ENCODE measurements at places on chromosomes 6 and 20.
A peak's percentile ranks its signal among the peaks of the same experiment; 100 is the strongest.

GRCh38 chr6:41327177-41327576 is 8.2 kb upstream of the NCR2 start:
- DNase-seq: no peak

- DNase-seq: no peak
Measured at GRCh38 chr6:106732376-106732940, 103.1 kb downstream of the QRSL1 start.

- no peak for DNase-seq
Measured at GRCh38 chr6:52328303-52328662, 33.7 kb upstream of the PAQR8 start.

DNA sequence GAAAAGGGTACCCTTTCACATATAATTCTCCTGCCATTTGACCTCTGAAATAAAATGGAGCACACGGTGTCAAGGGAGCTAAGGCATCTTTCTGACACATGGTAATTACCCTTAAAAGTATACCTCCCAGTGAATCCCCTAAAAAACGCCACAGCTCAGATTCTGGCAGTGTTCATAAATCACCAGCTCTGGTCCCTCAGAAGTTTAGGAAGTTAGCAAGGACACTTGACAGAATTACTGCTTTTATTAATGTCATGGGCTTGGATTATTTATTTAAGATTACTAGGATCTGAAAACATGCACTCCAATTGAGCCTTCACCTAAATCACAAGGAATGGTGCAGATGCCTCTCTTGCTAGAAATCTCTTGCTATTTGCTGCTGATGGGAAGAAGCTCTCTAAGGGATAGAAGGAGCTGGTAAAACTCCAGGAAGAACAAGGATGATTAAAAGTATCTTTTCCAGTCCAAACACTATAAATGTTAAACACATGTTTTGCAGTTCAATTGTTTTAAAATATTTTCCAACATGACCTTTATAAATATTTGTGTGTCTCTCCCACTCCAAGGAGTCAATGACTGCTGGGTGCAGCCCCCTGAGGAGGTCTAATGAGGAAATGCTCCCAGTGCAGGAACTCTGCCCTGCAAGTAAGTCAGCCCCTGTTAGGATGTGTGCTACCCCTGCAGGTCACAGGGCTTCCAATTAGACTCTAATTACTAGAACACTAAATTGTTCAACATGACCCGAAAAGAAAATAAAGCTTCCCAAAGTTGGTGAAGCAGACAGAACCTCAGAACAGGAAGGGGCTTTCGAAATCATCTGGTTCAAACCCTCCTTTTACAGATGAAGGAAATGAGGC is 230.3 kb downstream of the TFAP2A start:
- DNase-seq: no peak

DNA sequence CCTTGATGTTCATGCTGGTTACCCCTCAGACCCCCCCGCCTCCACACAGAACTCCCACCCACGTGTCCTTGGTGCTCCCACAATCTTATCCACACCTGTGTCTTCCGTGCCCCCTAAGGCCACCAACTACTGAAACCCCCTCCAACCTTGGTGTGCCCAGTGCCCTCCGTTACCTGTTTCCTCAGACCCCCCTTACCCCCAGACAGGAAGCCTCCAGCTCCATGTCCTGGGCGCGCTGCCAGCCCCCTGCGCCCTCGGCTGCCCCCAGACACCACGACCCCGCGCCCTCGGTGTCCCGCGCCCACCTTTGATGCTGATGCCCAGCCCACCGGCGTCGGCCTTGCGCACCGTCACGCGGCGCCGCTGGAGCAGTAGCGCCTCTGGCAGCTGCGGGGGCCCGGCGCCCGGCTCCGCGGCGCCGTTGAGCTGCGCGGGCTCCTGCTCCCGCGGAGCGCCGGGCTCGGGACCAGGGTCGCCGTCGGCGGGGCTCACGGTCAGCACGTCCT is 504 bp downstream of the SNTA1 start:
- DNase-seq: no peak

DNA sequence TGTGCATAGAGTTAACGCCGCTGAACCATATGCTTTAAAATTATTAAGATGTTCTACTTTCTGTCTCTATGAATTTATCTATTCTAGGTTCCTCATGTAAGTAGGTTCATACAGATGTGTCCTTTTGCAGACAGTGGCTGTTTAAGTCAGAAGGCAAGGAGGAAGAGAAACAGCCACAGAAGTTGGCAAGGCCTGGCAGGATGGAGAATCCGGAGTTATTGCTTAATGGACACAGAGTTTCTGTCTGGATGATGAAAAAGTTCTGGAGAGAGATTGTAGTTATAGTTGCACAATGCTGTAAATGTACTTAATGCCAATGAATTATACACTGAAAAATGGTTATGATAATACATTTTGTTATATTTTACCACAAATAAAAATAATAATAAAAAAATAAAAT is 283.6 kb upstream of the CNR1 start:
- DNase-seq: no peak

DNA sequence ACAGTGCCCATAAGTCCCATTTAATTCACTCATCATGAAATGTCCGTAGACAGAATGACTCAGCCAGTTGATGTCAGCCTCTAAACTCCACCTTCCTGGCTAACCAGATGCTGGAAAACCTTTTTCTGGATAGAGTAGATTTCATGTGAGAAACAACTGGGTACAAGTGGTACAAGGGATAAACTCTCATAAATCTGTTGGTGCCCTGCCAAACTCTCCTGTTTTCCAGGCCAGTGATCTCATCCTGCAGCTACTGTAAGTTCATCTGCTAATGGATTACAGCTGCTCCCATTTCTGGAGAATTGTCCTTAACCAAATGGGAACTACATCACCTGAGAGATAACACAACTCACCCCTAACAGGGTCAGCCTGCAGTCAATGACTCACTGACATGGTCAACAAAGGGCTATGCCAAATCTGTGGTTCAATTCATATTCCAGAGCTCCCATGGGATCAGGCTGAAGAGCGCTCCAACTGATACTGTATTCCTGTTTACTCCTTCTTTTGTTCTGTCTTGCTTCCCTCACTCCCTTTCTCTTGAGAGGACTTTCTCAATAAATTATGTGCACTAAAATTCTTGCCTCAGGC is 210.1 kb upstream of the HDDC2 start:
- no peak for DNase-seq

- no peak for DNase-seq
Measured at GRCh38 chr6:82040405-82041221, 206.9 kb downstream of the IBTK start.

GRCh38 chr20:51337126-51337805 is 205.3 kb downstream of the NFATC2 start:
- no peak for DNase-seq

GRCh38 chr6:5707281-5708045 is 299.3 kb downstream of the NRN1 start:
- no peak for DNase-seq

DNA sequence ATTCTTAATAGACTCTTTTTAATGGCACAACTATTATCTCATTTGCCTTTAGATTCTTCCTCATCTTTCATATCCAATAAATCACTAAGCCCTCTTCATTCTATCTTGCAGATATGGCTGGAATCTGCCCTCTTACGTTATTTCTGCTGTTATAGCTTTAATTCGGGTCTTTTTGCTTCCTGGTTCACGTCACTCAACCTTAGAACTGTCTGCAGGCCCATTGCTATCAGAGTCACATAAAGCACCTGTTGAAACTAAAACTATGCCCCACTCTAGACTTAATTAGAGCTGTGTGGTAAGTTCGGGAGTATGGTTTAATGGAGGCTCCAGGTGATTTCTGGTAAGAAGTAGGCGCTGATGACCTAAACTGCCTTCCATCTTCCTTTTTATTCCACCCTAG is 988 bp downstream of the QRSL1 start:
- no peak for DNase-seq

- DNase-seq: no peak
Measured at GRCh38 chr6:164000276-164000675, 585.8 kb downstream of the QKI start.

DNA sequence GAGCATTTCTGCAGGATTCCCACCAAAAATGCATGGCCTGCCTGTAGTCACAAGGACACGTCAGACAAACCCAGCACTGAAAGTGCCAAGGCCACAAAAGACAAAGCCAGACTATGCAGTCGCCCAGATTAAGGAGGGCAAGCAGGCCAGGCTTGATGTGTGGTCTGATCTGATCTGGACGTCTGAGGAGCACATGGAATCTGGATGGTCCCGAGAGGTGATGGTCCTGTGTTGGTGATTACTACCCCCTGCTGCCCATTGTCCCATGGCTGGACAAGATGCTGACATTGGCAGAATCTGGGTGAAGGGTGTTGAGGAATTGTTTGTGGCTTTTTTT is 17.1 kb downstream of the NPEPL1 start:
- no peak for DNase-seq

- DNase-seq: peak; percentile 38
Measured at GRCh38 chr6:154605178-154605881, 94.8 kb upstream of the CNKSR3 start.

- peak; percentile 2 for DNase-seq
Measured at GRCh38 chr6:20092071-20092566, 120.2 kb downstream of the MBOAT1 start.

DNA sequence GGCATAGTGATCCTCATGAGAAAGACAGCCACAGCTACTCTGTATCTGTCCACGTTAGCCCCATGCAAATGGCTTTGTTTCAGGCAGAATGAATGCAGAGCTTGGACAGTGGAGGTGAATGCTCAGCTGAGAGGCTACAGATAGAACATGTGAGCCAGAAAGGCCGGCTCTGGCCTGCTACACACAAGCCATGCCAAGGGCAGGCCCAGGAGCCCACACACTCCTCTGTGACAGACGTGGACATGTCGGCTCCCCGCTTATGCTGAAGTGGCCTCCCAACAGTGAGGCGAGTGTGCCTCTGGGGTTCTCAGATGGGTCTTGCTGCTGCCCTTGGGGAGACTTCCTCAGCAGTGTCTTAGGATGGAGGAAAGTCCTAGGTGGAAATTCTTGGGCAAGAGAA is 159.6 kb downstream of the SYNDIG1 start:
- no peak for DNase-seq

GRCh38 chr6:134166511-134167261 is 114.3 kb upstream of the SLC2A12 start:
- no peak for DNase-seq

DNA sequence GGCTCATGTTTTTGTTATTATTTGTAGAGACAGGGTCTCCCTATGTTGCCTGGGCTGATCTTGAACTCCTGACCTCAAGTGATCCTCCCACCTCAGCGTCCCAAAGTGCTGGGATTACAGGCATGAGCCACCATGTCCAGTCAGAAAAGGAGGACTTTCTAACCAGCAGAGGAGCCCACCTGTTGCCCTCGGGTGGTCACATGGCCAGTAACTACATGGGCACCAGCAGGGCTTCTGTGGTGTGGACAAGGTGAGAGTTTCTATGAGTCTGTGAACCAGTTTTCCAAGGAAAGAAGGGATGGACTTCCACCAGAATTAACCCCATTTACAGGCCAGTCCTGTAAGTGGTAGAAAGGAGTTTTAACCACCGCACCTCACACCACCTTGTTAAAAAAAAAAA is 125.4 kb downstream of the RIN2 start:
- no peak for DNase-seq

DNA sequence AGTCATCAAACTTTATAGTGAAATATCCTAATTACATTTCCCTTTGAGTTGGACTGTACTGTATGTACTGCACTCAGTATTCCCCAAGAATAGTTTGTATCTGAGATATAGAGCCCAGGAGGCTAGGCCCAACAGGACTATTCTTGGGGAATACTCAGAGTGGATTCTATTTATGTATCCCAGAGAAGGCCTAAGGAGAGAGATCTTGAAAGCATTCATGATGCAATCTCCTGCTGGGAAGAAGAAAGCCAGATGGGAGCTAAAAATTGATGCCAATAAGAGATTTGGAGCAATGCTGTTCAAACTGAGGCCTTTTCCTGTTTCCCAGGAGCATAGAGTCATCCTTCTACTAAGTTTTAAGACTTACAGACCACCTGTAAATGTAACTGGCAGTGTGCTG is 452.1 kb upstream of the PLCB4 start:
- DNase-seq: no peak

DNA sequence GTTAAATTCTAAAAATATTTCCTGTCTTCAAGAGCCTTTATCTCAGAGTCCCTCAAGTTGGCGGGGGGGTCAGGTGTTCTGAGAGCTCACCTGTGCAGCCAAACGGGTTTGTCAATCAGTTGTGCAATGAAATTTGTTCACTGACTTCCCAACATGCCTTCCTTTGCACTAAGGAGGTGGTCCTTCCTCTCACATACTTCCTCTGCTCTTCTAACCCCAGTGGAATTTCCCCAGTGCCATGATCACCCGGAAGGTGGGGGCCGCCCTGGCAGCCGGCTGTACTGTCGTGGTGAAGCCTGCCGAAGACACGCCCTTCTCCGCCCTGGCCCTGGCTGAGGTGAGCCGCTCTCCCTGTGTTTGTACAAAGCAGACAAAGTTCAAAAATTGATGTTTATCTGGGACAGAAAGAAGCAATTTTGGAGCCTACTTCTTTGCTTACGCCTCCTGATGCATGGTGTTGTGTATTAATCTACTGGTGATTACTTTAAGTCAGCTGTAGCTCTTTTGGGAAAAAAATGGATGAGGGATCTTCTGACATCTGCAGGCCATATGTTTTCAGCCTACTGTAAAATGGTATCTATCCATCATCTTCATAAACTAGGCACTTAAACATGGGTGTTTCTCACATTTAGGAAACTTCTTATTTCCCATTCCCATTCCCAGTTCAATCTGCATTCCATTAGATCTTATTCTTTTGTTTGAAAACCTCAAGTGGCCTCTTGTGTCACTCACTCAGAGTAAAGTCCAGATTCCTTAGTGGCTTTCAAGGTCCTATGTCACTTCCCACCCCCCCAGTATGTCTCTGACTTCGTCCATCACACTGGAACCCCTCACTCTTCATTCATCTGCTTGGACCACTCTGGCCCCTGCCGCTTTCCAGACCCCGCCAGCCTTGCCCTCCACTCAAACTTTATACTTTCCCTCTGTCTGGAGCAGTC is 10.1 kb downstream of the ALDH5A1 start:
- no peak for DNase-seq

DNA sequence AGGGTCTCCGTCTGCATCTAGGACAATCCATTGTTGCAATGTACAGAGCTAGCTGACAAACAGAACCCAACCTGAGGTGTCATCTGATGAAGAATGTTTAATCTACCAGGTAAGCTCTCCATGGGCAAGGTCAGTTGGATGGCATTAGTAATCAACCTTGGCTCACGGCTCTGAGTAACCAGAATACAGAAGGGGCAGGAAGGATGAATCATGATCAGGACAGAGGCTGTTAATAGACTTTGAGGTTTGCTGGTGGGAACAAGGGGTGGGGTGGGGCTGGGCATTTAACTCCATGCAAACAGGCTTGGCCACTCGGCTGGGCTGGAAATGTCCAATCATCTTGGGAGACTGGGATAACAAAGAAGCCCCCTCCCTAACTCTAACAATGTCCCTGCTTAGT is 77.1 kb upstream of the MRPS10 start:
- DNase-seq: no peak

- DNase-seq: no peak
Measured at GRCh38 chr6:360764-361373, 30.7 kb upstream of the IRF4 start.

DNA sequence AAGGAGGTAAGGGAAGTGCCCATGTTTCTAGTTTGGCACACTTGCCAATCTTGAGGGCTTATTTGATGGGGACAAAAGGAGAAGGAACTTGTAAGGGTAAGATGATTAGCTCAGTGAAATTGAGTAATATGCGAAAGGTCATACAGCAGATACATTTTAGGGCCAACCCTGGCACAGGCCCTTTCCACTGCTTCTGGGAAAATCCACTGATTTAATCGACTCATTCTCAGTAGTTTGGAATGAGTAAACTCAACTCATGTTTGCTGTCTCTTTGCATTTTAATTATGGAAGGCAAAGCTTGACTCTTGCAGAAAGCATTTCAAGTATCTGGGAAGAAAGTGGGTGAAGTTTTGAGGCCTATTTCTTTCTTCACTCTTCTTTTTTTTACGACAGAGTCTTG is 20.0 kb downstream of the PHF20 start:
- no peak for DNase-seq

GRCh38 chr6:45092135-45092534 is 236.0 kb upstream of the RUNX2 start:
- no peak for DNase-seq

Data from stimulated activated CD4-positive, alpha-beta T cell treated with anti-CD3 and anti-CD28 coated beads, Interleukin-12 subunit alpha, Interleukin-12 subunit beta, amount 100 ng/mL, for 48 hours (primary cell).